ENCODE measurements at places on chromosomes 1 and 21.
A peak's percentile ranks its signal among the peaks of the same experiment; 100 is the strongest.

DNA sequence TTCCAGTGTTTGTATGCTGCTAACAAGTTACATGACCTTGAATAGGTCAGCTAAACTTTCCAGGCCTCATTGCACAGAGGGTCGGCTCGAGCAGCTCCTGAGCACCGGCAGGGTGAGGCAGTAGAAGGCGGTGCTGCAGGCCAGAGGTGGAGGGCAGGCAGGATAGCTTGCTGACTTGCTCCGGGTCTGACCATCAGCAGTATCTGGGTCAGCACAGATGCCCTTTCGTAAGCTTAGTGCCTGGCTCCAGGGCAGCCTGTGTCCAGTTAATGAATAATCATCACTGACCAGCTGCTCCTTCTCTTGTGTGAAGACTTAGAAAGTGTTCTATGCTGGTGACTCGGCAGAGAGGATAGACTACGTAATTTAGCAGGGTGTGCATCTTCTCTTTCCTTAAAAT lies 6.9 kb downstream of the MAPKAPK2 start:
- DNase-seq, result no peak

DNA sequence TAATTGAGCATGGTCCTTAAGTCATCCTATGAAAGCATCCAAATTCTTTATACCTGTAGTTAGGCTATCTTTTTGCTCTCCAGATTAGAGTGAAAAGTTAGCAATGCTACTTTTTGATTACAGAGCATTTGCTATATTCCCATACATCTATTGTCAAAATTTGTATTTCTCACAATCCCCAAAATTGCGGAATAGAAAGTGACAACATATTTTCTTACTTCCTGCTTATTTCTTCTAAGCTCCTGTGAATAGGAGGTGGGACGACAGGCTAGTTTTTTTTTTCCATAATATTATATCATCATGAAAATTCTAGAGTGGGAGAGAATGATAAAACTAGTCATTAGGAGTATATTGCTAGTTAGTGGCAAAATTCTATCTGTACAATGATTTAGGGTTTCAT lies 264.0 kb upstream of the DPYD start:
- no peak for DNase-seq

GRCh38 chr1:39086386-39086785 lies 60.2 kb downstream of the NDUFS5 start:
- DNase-seq, result no peak

DNA sequence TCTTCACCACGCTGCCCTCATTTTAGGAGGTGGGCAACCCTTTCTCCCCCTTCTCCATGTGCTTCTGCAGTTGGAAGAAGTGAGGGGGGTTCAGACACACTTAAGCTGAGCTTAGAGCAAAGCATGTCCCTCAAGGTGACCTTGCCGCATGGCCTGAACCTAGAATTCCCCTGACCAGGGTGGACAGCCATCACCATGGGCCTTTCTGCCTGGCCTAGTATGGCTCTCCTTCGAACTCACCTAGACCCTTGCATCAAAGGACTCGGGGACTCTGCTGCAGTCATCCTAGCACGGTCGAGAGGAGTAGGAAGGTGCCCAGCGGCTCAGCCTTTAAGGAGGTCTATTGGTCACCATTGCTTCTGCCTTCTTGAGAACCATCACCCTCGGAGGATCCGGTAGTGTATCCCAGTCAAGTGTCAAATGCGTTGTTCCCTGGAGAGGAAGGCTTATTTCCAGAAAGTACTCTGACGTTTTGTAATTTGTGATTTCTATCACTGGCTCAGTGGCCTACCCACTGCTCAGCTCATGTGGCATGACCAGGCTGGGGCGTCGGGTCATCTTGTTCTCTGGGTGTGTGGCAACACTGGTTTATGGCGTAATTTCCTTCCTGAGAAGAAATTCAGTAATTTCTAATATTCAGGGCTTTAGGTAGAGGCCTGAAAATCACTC lies at the start of gene KCNE1:
Gene KCNE1 (minus strand): TSS at position 424 of the 669 bp plus-strand sequence. CDS start 62,576 bp downstream, outside the sequence.
- peak; percentile 70 for DNase-seq

GRCh38 chr1:14676400-14676799 lies 77.9 kb downstream of the KAZN start:
- no peak for DNase-seq

DNA sequence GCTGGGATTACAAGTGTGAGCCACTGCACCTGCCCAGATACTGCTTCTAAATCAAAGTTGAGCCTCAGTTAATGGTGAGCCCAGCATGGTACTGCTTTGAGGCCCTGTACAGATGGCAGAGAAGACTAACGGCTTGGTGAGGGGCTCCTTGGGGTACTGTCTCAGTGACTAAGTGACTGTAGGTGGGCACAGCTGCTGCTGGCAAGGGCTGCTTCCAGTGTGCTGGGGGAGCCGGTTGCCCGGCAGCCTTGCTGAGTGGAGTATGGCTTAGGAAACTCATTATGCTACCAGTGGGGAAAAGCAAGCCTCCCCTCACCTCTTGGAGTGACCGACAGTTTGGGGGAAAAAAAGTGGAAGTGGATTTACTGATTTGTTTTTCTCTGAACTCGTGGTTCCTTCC lies 23.6 kb upstream of the ARHGEF10L start:
- DNase-seq, result no peak

DNA sequence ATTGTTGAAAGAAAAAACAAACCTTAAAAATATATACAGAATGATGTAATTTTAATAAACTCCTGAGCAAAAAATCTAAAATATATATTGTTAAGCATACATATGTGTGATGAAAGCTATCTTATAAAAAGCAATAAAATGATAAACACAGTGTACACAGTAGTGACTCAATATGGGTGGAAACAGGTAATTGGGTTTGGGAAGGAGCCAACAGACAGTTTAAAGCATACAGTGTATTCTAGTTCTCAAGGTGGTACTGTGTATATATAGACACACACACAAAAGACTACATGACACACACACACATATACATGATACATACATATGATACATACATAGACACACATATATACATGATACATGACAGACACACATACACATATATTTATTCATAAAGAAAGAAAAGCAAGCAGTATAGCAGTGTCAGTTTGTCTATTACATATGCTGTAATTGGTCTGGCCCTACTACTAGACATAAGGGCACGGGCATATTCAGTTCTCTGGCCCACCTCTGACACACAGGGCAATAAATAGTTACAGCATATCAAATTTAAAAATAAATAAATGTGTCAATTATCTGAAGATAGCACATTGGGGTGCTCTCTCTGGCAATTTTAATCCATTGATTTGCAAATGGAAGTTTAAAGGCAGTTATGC lies 330.2 kb downstream of the S1PR1 start:
- no peak for DNase-seq

DNA sequence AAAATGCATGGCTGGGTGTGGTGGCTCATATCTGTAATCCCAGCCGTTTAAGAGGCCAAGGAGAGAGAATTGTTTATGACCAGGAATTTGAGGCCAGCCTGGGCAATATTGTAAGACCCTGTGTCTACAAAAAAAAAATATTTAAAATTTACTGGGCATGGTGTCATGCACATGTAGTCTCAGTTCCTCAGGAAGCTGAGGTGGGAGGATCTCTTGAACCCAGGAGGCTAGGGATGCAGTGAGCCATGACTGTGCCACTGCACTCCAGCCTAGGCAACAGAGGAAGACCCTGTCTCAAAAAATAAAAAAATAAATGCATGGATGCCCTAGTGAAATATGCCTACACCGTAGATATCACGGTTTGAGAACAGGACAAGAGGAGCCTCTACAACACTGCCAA lies 1331.2 kb upstream of the B3GALT2 start:
- no peak for DNase-seq

Measured in CD4-positive, alpha-beta T cell treated with Interferon gamma for 1 hour (primary cell).